Nucleus accumbens (tissue), 56 donors: ENCODE measurements at places on chromosomes 16 and 17.

DNA sequence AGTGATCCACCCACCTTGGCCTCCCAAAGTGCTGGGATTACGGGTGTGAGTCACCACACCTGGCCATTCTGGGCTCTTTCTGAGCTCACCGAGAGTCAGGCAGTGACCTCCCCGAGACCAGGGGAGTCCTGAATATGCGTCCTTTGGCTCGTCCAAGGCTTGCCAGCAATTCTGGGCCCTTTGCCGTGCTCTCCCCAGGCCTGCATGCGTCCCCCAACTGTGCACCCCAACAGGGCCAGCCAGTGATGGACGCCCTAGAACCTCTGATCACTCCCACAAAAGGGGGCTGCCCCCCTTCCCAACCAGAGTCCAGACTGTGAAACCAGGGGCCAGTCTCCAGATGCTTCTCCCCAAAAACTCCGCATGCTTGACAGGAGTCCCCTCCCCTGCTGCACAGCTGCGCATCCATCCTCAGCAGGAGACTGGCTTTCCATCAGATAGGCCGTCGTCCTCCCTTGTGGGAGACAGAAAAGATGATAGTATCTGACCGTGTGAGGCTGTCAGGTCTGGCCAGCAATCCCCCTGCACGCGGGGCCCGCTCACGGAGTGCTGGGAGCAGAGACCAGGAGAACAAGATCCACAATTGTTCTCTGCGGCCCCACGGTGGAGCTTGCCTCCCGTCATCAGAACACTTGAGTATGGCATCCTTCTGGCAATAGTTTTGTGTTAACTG, 15.5 kb downstream of the HS3ST6 start:
- DNase-seq: no peak

- DNase-seq: no peak
These were observed 125.4 kb downstream of the SEC14L1 start for GRCh38 chr17:77266213-77266612.

DNA sequence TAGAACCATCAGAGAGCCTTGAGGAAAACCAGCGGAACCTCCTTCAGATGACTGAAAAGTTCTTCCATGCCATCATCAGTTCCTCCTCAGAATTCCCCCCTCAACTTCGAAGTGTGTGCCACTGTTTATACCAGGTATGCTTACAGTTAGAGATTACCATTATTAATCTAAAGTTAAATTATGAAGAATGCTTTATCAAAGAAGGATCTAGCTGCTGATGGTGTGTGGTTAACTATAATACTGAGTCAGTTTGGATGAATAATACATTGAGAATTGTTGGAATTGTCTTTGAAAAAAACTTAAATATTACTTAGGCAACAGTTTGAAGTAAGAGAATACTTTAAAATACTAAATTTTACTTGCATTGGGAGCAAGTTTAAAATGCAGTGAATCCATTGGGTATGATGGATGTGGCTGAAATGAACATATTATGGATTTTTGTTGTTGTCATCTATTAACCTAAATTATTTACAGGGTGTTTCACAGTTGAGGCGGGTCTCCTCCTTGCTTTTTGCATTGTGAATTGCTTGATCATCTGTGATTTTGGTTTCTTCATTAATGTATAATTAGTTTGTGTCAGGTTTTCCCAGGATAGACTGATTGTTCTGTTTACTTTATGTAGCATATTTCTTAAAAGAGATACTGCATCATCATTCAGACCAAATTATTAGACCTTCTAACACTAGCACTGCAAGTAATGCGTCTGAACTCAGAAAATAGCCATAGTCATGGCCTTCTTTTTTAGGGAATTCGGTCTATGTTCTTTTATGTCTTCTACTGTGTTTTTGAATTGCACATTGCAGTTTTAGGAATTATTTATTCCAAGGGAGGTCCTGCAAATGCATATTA, 47.8 kb downstream of the OMG start:
- DNase-seq: no peak

DNA sequence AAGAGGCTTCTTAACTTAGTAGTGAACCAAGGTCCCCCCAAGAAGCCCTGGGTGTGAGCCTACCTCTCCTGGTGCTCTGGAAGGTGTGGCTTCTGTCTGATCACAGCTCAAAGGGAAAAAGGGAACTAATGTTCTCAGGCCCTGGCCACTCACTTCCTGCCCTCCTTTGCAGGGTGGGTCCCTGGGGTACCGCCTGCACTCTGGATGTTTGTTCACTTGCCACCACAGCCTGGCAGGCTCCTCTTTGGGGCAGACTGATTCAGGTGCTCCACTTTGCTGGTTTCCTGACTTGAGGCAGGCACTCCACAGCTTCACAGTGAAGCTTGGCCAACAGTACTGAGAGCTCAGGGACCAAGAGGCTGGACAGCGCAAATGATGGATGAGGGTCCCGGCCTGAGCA, 5.9 kb upstream of the MYO15A start:
- no peak for DNase-seq

DNA sequence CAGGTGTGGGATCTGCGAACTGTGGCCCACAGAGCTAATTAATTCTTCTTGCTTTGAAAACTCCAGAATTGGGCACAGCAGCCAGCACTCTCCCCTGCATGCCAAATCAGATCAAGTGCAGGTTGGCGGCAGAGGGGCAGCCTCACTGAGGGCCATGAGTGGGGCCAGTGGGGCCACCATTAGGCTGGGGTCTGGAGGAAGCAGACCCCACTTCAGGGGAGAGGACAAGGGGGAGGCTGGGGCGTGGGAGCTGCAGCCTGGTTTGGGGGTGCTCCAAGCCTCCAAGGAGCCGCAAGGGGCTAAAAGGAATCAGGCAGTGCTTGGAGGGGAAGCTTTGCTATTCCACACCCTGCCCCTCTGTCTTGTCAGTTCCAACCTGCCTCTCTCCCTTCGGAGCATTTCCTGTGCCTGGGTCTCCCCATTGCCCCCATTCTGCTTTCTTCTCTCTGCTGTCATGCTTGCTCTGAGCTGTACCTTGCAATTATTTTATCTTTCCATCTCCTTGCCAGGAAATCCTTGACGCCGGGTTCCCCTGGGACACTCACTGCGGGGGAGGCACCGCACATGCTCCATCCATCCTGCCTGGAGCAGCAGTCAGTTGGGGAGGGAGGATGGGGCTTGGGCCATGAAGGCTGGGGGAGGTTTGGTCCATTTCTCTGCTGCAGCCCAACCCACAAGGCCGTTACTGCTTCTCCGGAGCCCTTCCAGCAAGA, 3.3 kb upstream of the ABCC3 start:
- DNase-seq: no peak

DNA sequence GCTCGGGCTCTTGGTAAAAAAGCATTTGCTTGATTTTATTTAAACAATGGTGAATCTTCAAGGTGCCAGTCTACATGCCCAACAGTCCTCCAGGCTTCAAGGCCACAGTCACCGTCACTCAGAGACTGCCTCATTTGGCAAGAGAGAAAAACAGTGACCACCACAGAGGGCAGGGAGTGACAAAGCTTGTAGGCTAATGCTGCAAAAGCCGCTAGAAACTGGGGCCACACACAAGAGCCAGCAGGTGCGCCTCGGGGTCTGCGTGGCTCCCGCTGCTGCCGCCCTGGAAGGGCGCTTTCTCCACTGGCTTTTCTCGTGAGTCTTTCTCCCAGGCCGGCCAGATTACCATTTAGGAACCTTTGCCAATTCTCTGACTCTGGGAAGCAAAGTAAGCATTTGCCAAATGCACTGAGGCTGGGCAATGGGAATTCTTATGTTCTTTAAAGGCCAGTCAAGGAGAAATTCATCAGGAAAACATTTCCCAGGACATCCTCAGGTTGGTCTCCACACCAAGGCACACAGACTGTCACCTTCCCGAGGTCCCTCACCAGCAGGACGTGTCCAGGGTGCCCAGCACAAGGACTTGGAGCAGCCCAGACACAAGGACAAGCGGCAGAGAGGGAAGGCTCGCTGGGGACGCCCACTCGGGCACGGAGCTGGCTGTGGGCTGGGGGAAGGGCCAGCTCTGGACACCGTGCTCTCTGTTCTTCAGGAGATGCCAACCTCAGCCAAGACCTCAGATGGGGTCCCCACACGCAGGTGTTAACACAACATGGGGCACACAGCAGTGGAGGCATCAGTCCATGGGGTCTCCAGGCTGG, 12.5 kb upstream of the C16orf95 start:
- no peak for DNase-seq

DNA sequence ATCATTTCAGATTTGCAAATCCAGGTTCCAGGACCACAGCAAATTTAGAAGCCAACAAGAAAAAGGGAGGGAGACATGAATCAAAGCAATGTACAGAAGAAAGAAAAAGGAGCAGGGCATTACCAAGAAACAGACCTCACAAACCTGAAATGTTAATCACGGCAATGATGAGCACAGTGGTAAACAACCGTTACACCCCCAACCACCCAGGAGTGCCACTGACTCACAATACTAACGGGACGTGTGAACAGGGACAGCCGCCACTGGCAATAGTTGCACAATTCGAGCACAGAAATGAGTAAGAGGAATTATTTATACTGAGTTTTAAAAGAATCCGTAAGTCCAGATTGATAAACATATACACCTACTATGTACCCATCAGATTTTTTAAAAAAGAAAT, 13.8 kb downstream of the USP22 start:
- DNase-seq: no peak

DNA sequence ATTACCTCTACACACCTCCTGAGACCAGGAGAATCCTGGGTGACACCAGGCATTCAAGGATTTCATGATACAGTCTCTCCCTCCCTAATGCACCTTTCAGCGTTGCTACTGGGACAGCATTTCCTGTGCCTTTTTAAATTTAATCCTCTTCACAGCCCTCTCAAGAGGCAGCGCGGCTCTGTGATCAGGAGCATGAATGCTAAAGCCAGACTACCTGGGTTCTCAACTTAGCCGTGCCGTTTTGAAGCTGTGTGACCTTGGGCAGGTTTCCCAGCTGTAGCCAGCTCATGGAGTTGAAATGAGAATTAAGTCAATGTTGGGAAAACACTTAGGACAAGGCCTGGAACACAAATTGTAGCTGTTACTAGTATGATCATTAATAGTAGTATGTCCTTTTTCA, 191.8 kb downstream of the XYLT1 start:
- DNase-seq: no peak

GRCh38 chr17:26782153-26782552, 511.8 kb upstream of the WSB1 start:
- no peak for DNase-seq

DNA sequence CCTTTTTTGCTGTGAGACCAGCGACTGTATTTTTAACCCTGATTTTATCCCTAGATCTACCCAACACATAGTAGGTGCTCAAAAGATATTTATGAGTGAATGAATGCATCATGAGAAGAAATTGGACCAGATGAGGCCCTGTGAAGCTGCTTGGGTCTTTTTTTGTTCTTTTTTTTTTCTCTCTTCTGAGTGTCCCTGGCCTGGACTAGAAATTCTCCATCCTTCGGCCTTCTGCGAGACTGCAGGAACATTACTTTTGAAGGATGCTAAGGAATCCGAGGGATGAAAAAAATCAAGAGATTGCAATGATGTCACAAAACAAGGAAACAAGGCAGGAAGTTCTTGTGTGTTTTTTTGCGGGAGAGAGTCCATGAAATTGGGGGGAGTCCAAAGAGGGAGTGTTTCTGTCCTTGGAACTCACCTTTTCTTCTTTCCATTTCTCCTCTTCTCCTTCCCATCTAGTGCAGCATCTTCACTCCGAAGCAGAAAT, 560 bp upstream of the RUSF1 start:
- no peak for DNase-seq

GRCh38 chr17:74133740-74134139, 69.7 kb upstream of the RPL38 start:
- no peak for DNase-seq

DNA sequence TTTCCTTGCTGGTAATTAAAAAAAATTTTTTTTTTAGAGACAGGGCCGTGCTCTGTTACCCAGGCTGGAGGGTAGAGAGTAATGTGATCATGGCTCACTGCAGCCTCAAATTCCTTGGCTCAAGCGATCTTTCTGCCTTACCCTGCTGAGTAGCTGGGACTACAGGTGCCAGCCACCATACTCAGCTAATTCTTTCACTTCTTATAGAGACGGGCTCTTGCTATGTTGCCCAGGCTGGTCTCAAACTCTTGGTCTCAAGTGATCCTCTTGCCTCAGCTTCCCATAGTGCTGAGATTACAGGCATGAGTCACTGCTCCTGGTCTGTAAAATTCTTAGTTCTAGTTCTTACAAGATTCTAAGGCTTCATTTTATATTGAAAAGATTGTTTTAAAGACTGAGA, 11.1 kb downstream of the SMIM36 start:
- no peak for DNase-seq

- no peak for DNase-seq
These were observed 166.3 kb downstream of the CMIP start for GRCh38 chr16:81610936-81611335.

DNA sequence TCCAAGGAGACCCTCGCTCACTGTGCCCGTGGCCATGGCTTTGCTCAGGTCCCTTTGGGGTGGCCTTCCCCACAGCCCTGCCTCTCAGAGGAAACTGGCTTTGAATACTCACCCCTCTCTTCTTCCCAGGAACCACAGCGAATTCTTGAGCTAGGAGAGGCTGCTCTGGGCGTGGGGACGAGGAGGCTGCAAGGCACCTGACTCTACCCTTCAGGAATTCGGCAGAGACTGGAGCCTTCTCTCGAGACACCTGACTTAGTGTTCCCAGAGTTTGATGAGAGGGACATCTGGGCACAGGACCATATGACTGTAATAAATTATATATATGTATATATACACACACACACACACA, 6.2 kb downstream of the LLGL2 start:
- DNase-seq: no peak

DNA sequence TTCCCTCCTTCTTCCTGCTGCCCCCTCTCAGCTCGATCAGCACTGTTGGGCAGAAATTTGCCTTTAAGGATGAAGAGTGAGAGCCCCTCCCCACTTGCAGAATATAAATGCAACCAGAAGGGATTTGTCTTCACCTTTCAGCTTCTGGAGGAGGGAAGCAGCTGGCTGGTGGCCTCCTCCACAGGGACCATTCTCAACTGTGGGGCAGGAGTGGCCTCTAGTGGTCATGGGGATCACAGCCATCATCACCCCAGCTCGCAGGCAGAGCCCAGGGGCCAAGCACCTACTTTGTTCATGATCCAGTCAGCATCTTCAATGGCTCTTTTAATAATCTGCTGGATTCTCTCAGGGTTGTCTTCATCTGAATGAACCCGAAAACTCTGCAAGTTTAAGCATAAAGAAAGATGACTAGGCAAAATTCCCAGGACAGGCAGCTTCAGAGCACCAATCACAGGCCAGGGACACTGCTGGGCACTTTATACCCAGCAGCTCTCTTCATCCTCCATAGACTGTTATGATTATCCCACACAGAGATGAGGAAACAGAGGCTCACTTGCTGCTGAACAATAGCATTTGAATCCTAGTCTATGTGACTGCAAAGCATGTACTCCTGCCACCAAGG, 13.1 kb downstream of the LYRM9 start:
- peak; percentile 28 for DNase-seq

GRCh38 chr16:75238132-75238852, 13.1 kb downstream of the BCAR1 start:
- peak; percentile 83 for DNase-seq

- DNase-seq: no peak
These were observed 41.3 kb downstream of the RBBP6 start for GRCh38 chr16:24580665-24581064.

- DNase-seq: no peak
These were observed 183.0 kb downstream of the PHKB start for GRCh38 chr16:47644166-47644565.
